ENCODE measurements at places on chromosomes 12 and 14. TPM values are rescaled to one million over a fixed set of nuclear protein-coding genes. Genes with fewer than 3 reads are reported as not detected.

CCDC177 gene
- 0.22 TPM for total RNA-seq

RFLNA gene
- 20.8 TPM for total RNA-seq

BBS10 gene
- total RNA-seq = 12.9 TPM

LRRK2 gene
- 0.49 TPM for total RNA-seq

RTRAF gene
- total RNA-seq = 247 TPM

CHD8 gene
- total RNA-seq = 147 TPM

GAPDH gene
- 2,230 TPM for total RNA-seq

ANKS1B gene
- total RNA-seq = 10.1 TPM

PTCSC3 gene
- not detected for total RNA-seq

GARIN6 gene
- not detected for total RNA-seq

SLC39A2 gene
- not detected for total RNA-seq

FAR2 gene
- total RNA-seq = 8.4 TPM

AMDHD1 gene
- total RNA-seq = 0.41 TPM

FOXM1 gene
- 92.2 TPM for total RNA-seq

SMIM41 gene
- not detected for total RNA-seq

LUM gene
- total RNA-seq = 0.16 TPM

JAG2 gene
- 3.8 TPM for total RNA-seq

RIMKLB gene
- total RNA-seq = 143 TPM

NT5DC3 gene
- 15.4 TPM for total RNA-seq

IFI27L2 gene
- total RNA-seq = 27.4 TPM

SLC6A13 gene
- total RNA-seq = 0.60 TPM

STRN3 gene
- total RNA-seq = 54.8 TPM

DAO gene
- not detected for total RNA-seq

FGD4 gene
- total RNA-seq = 85.6 TPM

MYBPC1 gene
- not detected for total RNA-seq

KRT74 gene
- total RNA-seq = not detected

IL25 gene
- not detected for total RNA-seq

SPTB gene
- 1.7 TPM for total RNA-seq

TRHDE gene
- total RNA-seq = 2.7 TPM

CCDC184 gene
- not detected for total RNA-seq

STAC3 gene
- 6.1 TPM for total RNA-seq

PLCZ1 gene
- not detected for total RNA-seq

PTPRQ gene
- 0.19 TPM for total RNA-seq

A2ML1 gene
- 0.19 TPM for total RNA-seq

PCED1B gene
- 1.1 TPM for total RNA-seq

KRT2 gene
- not detected for total RNA-seq

SELPLG gene
- total RNA-seq = not detected

C12orf54 gene
- not detected for total RNA-seq

UBE3B gene
- 46.9 TPM for total RNA-seq

TTC9 gene
- 9.0 TPM for total RNA-seq

IL23A gene
- total RNA-seq = 0.89 TPM

RTL1 gene
- total RNA-seq = 159 TPM

IAPP gene
- not detected for total RNA-seq

PTGER2 gene
- 1.1 TPM for total RNA-seq

LTBP2 gene
- 0.79 TPM for total RNA-seq

MYO1H gene
- total RNA-seq = 0.51 TPM

Data from progenitor cell of endocrine pancreas (in vitro differentiated cells).